ENCODE measurements at places on chromosomes 7 and 10. TPM values are rescaled to one million over a fixed set of nuclear protein-coding genes. Genes with fewer than 3 reads are reported as not detected.

The ZSCAN25 gene
- total RNA-seq, result 5.3 TPM

The FBXO24 gene
- total RNA-seq, result 0.71 TPM

The MACC1 gene
- total RNA-seq, result not detected

The CFAP46 gene
- not detected for total RNA-seq

The LIPF gene
- not detected for total RNA-seq

The COMTD1 gene
- 74.2 TPM for total RNA-seq

The NHLRC2 gene
- total RNA-seq, result 9.8 TPM

The STEAP1B gene
- not detected for total RNA-seq

The SUGCT gene
- total RNA-seq, result 9.7 TPM

Measured in Caki2 (cell line).